ENCODE measurements at places on chromosomes 2 and 18.
A peak's percentile ranks its signal among the peaks of the same experiment; 100 is the strongest.

GRCh38 chr2:215900843-215901242, 112.5 kb downstream of the MREG start:
- DNase-seq: no peak

DNA sequence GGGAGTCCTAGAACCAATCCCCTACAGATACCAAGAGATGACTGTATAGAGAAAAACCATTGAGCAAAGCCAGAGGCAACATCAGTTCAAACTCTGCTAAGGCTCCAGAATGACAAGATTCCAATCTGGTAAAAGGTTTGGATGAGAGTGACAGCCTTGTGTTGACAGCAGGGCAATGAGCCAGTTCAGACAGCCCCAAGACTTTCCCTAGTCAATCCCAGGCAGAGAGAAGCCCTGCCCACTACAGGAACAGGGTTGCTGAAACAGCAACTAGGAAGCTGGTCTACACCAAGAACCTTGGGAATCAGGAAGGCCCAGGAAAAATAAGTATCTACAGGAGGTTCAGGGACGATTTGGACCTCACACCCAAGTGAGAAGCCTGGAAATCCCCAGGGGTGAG, 3.3 kb downstream of the PSTPIP2 start:
- no peak for DNase-seq

GRCh38 chr18:68699043-68699442, 15.9 kb downstream of the TMX3 start:
- no peak for DNase-seq

- DNase-seq: no peak
Observed at GRCh38 chr2:164335947-164336346, 285.3 kb downstream of the GRB14 start.

GRCh38 chr2:150528861-150529801, 41.7 kb upstream of the RND3 start:
- DNase-seq: no peak

GRCh38 chr2:6181525-6181924, 489.3 kb downstream of the SOX11 start:
- peak; percentile 58 for DNase-seq

All from hindlimb muscle (tissue), 1 donor.